NCI-H1436 (cell line): ENCODE measurements at places on chromosomes 11 and 22.
A peak's percentile ranks its signal among the peaks of the same experiment; 100 is the strongest.

DNA sequence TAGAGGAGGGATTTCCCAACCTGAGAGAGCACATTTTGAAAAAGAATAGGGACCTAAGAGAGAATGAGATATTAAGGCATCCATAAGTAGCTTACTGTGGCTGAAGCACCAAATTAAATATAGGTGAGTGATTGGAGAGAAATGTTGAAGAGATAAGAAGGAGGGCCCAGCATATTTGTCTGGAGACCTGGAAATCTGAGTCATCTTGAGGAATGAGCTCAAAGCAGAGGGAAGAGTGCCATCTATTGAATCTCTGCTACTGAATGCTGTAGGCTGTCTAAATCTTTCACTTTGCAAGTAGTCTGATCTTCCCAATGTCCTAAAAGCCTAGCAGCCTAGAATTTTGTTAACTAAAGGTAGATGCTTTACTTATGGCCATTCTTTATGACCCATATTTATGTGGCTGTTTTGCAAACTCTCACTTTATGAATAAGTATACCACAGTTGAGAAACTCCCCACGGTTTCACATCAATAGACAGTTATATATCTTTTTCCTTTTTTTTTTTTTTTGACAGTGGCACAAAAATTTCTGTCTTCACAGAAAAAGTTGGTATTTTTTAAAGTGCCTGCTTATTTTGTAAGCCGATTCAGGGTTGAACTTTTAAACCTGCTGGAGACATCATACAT, 2093.5 kb downstream of the LRRC4C start:
- peak; percentile 57 for DNase-seq

- DNase-seq: no peak
These were observed 30.6 kb downstream of the AMPD3 start for GRCh38 chr11:10485646-10486045.

DNA sequence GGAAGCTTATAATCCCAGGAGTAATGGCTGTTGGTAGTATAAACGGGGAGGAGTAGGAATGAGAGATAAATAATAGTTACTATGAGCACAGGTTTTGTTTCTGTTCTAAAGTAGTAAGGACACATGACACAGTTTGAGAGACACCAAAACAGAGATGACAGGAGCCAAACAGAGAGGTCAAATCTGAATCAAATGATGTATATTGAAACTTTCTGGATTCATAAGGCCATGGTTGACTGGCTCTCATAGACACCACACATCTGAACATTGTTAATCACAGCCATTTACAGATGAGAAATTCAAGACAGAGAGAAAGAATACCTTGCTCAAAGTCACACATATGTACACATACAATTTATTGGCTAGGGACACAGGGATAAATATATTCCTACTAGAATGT, 63.4 kb upstream of the UCP3 start:
- DNase-seq: no peak

- DNase-seq: no peak
These were observed 377.6 kb downstream of the CADM1 start for GRCh38 chr11:115126515-115127208.

GRCh38 chr22:36900880-36901279, 12.5 kb upstream of the CSF2RB start:
- DNase-seq: no peak

DNA sequence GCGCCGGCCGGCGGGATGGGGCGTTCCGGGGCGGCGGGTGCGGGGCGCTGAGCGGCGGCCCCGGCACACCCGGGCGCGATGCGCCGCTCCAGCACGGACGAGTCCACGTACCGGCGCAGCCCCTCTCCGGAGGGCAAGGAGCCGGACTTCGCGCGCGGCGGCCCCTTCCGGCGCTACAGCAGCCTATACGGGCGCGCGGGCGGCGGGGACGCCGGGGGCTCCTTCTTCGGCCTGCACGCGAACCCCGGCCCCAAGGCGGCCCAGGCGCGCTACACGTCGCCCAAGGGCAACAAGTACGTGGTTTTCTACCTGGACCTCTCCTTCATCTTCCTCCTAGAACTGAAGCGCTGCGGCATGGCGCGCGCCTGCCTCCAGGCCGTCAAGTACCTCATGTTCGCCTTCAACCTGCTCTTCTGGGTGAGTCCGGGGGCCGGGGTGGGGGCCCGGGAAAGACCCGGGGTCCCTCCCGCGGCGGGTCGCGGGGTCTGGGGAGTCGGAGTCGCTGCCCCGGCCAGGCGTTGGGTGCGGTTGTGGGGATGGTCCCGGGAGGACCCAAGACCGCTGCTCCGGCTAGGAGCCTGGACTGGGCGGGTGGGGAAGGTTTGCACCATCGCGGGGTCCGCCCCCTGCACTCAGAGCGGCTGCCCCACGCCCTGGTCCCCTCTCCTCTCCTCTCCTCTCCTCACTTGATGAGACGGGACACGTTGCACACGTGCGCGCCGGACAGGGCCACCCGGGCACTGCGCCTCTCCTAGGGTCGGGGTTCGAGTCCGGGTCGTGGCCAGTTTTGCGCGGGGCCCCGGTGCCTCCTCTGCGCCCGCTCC, 7.5 kb downstream of the TSPAN4 start:
- no peak for DNase-seq

- DNase-seq: no peak
These were observed 3.3 kb downstream of the PELI3 start for GRCh38 chr11:66470015-66470414.

DNA sequence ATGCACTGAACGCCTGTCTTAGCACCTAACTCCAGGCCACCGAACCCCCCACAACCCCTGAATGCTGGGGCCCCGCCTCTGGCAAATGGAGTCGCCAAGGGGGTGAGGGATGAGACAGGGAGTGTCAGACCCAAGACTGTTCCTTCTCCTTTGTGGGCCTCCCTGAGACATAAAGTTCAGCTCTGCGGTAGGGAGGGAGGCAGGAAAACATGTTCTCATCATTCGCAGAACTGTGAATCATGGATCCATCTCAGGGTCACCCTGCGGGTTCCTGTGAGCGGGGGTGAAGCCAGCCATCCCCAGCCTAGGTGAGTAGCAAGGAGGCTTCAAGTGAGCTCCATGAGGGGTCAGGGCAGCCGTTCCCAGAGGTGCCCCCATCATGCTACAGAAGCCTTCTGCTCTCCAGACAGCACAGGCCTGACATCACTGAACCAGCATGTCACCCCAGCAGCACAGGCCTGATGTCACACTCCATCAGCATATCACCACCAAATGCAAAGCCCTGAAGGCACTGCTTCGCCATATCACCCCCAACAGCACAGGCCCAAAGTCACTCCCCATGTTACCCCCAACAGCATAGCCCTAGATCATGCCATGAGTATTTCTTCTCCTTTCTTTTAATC, 27.2 kb downstream of the TMPRSS6 start:
- DNase-seq: no peak

- no peak for DNase-seq
These were observed 12.0 kb downstream of the STIM1 start for GRCh38 chr11:3867209-3868091.

- DNase-seq: no peak
These were observed 13.9 kb upstream of the BSX start for GRCh38 chr11:122995526-122995925.

GRCh38 chr11:13928566-13929251, 33.8 kb upstream of the SPON1 start:
- DNase-seq: no peak
